ENCODE measurements at places on chromosomes 3 and 15.

GRCh38 chr3:112351036-112351435, 18.1 kb downstream of the CD200 start:
- DNase-seq = no peak

DNA sequence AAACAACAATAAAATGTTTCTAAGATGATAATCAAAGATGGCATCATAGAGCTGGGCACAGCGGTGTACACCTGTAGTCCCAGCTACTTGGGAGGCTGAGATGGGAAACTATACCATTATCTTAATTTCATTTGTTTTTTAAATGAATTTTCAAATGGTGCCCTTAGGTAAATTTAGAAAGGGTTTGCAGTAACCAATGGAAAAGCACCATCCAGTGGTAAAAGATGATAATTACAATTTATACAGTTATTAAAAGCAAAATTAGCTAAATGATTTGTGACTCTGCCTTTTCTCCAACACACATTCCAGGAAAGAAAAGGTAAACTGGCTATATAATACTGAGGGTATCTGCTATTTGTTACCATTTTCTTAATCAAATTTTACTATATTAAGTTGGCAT, 14.4 kb upstream of the ANKRD28 start:
- DNase-seq = no peak

DNA sequence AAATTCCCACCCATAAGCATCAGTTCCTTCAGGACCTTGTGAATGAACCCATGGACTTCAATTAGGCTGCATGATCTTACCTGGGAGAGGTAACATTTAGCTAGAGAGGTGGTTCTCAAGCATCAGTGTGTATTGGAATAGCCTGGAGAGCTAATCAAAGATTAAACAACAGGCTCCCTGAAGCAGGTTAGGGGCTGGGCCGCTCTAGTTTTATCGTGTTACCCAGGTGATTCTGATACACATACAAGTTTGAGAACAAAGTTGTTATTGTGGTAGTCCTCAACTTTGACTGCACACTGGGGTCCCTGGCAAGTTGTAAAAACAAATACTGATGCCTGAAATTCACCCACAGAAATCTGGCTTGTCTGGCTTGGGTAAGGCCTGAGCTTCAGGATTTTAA, 31.2 kb downstream of the MYH15 start:
- DNase-seq = no peak

- DNase-seq = no peak
These were observed 3.9 kb upstream of the ZNF80 start for GRCh38 chr3:114241262-114241661.

DNA sequence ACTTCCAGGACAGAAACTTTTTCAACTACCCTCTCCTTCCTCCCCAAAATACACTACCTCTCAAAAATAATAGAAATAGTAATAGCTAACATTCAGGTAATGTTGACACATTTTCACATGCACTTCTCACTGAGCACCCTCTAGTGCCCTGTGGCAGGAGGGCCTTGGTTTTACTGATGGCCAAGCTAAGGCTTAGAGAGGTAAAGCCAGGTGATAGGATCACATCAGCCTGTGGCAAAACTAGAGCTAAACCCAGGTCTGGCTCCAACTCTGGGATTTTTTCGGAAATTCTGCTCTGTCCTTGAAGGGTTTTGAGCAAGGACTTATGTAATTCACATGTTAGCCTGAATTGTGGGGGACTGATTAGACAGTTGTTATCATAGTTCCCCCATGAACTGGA, 922 bp upstream of the TAMM41 start:
- DNase-seq = no peak

DNA sequence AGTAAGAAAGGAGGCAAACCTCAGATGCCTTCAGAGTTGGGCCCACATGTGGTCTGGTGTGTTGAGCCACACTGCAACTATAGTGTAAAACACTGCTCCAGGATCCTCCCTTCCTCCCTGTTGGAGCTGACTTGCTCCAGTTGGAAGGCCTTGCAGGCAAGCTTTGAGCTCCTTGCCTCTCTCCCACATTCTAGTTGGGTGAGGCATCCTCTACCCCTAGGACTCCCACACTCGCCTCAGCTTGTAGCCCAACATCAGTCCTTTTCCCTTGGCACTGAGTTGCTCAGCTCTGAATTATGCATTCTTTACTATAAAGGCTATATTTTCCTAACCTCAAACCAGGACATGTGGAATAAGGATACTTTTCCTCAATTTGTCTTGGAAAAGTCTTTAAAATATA, 143.9 kb downstream of the NECTIN3 start:
- no peak for DNase-seq

DNA sequence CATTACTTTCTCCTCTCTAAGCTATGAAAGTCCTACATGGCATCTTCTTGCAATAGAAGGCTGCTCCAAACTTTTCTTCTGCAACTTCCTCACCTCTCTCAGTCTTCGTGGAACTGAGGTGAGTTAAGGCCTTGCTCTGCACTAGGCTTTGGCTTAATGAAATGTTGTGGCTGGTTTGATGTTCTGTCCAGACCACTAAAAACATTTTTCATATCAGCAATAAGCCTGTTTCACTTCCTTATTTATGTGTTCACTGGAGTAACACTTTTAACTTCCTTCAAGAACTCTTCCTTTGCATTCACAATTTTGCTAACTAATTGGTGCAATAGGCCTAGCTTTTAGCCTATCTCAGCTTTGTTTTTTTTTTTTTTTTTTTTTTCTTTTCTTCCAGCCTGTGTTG, 335.3 kb upstream of the NECTIN3 start:
- no peak for DNase-seq

DNA sequence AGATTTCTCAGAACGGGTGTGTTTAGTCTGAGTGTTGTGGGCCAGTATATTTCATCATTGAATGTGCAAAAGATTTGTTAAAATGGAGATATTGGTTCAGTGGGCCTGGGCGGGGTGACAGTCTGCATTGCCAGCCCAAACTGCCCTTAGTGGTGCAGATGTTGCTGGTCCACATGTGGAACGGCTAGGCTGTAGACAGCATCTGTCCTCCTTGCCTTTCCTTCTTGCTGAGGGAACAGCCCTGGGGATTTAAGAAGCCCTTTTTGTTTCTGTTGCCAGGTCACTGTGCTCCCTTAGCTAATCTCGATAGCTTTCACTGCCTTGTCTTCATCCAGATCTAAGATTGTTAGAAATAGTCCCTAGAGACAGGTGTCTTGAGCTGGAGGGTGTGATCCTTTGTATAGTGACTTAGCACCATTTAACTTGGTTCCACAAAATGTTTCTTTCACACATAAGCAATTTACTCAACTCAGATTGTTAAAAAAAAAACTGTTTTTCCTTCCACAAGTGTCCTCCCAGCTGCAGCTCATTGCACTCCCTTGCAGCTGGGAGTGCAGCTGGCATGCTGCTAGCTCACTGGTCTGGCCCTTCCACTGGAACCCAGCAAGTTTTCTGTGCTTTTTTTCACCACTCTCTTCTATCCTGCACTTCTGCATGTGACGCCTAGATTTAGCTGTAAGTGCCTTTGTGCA, 37.5 kb downstream of the GAP43 start:
- no peak for DNase-seq

GRCh38 chr15:59946084-59946483, 58.0 kb upstream of the FOXB1 start:
- DNase-seq = no peak

DNA sequence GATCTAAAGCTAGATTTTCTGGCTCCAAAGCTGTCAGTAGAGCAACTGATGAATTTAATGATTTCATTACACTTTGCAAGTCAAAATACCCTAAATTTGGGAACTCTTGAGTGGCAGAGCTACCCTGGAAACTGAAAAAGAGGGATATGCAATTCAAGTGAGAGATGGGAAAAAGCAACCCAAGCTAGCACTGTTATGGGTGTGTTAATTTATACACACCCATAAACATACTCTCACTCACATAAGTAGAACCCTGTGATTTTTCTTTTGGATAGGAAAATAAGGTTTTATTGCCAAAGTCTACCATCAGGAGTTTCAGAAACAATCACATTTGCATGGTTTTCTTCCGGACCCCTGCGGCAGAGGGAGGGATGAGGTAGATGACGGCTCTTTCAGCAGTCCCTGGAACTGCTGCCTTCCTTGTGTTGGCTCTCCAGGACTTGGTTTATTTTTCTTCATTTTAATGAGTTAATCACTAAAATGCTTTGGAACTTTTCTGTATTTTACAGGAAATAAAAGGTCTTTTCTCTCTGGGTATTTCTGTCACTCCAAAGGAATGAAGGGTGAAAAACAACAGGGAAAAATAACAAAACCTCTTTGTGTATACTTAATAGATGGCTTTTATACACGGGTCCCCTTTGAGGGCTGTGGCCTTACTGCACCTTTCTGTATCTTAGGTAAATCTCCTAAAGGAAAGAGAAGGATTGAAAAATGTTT, 63.8 kb downstream of the TTC23 start:
- no peak for DNase-seq

- no peak for DNase-seq
These were observed 70.5 kb downstream of the LRTM1 start for GRCh38 chr3:54857343-54857742.

GRCh38 chr15:84947947-84948830, 33.5 kb upstream of the PDE8A start:
- DNase-seq = no peak

DNA sequence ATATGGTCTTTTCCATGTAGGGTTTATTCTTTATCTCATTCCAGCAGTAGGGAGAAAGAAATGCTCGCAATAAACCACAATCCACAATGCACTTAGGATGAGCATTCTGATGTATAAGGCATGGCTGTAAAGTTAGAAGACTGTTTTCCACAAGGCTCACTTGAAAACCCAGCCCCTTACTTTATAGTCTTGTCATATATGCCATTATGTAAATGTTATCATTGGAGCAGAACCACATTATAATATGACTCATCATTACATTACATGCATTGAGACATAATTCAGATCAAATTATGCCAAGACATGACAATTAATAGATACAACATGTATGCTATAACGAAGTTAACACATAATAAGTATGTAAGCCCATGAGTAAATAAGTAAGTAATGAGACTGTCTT, 348.1 kb downstream of the LSAMP start:
- DNase-seq = no peak

DNA sequence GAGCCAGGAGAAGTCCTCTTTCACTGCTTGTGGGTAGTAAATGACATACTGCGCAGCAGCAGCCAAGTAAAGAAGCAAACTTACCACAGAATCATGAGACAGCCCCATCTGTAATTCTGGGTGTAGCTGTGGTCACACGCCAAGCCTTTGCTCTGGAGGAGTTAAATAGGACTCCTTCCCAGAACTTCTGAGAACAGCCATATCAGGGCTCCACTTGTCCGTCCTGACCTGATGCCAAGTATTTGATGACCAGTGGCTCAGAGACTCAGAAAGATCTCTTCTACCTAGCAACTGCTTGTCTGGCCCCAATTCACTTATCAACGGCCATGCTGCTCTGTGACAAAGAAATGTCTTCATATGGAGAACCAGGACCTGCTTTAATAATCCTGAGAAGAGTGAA, 20.6 kb upstream of the GOLIM4 start:
- no peak for DNase-seq

GRCh38 chr3:113531826-113532697, at the start of gene SIDT1:
TSS of gene SIDT1 (plus strand) at chr3:113532555. CDS start at chr3:113533022, 467 bp downstream.
- peak; percentile 80 for DNase-seq

- no peak for DNase-seq
These were observed 26.7 kb downstream of the TBC1D2B start for GRCh38 chr15:78050826-78051225.

- no peak for DNase-seq
These were observed 621.3 kb upstream of the EPHA6 start for GRCh38 chr3:96192966-96193550.

GRCh38 chr3:141096981-141097380, 45.8 kb downstream of the SPSB4 start:
- no peak for DNase-seq

- DNase-seq = no peak
These were observed 165.1 kb downstream of the PPM1L start for GRCh38 chr3:160921020-160921635.

DNA sequence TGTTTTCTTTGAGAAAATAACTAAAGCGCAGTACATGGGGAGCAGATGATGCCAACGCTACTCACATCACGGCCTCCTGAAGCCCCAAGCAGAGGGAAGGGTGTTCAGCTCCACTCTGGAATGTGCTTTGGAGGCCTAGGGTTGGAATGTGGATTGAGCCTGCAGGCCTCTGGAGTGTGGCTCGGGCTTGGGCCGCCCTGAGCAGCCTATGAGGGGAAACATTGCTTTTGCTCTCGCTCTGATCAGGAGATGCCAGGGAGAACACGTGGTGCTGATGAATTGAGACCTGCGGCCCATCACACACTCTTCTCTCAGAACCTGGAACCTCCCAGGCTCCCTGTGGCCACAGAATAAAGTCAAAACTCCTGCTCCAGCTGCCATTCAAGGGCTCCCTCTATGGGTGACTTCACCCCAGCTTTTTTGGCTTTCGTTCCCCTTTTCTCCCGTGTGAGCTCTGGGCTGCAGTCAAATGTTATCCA, 23.3 kb downstream of the CCDC13 start:
- no peak for DNase-seq
